Dermis lymphatic vessel endothelial cell (primary cell): ENCODE measurements at places on chromosomes 13 and 19. TPM values are rescaled to one million over a fixed set of nuclear protein-coding genes. Genes with fewer than 3 reads are reported as not detected.

The OR4F17 gene
- not detected in 2 replicates for total RNA-seq

The MYPOP gene
- total RNA-seq: 0.76 and 0.86 TPM in 2 replicates

The ZNF534 gene
- not detected in 2 replicates for total RNA-seq

The METTL21C gene
- not detected in 2 replicates for total RNA-seq

The ZNF90 gene
- total RNA-seq: 0.26 and 0.33 TPM in 2 replicates

The POU4F1 gene
- 0.11 and 0.26 TPM in 2 replicates for total RNA-seq

The PCDH17 gene
- total RNA-seq: 1.4 and 4.0 TPM in 2 replicates

The CLEC17A gene
- total RNA-seq: not detected in 2 replicates

The KCNC3 gene
- 0.33 and 0.43 TPM in 2 replicates for total RNA-seq

The TBXA2R gene
- 1.8 and 2.6 TPM in 2 replicates for total RNA-seq

The ALDH16A1 gene
- total RNA-seq: 54.6 and 58.0 TPM in 2 replicates

The KRI1 gene
- 5.7 and 8.4 TPM in 2 replicates for total RNA-seq

The JAK3 gene
- total RNA-seq: 0.76 and 0.95 TPM in 2 replicates

The SLC10A2 gene
- total RNA-seq: not detected in 2 replicates

The FSD1 gene
- total RNA-seq: 2.4 and 2.6 TPM in 2 replicates

The LTBP4 gene
- 19.9 and 21.7 TPM in 2 replicates for total RNA-seq

The C19orf33 gene
- total RNA-seq: 3.1 and 7.9 TPM in 2 replicates

The ZNF550 gene
- total RNA-seq: 6.6 and 8.3 TPM in 2 replicates

The PRR12 gene
- total RNA-seq: 1.0 and 1.6 TPM in 2 replicates

The PSG2 gene
- total RNA-seq: not detected in 2 replicates

The URAD gene
- not detected in 2 replicates for total RNA-seq

The FRY gene
- 106 and 107 TPM in 2 replicates for total RNA-seq

The ZNF728 gene
- total RNA-seq: under 0.01 TPM in 1 of 2 replicates, not detected in the other
